ENCODE measurements at places on chromosomes 6 and 20. TPM values are rescaled to one million over a fixed set of nuclear protein-coding genes. Genes with fewer than 3 reads are reported as not detected.

The PSORS1C2 gene
- total RNA-seq = not detected

The SLC2A10 gene
- total RNA-seq = 16.1 TPM

The PRRC2A gene
- total RNA-seq = 157 TPM

The MROH8 gene
- 4.0 TPM for total RNA-seq

The TTLL9 gene
- 8.9 TPM for total RNA-seq

The DTNBP1 gene
- 23.9 TPM for total RNA-seq

The DNAH8 gene
- total RNA-seq = 0.20 TPM

The ANKEF1 gene
- total RNA-seq = 8.4 TPM

The FRMD1 gene
- total RNA-seq = 0.06 TPM

The PNISR gene
- 56.9 TPM for total RNA-seq

The RAMACL gene
- 7.8 TPM for total RNA-seq

The SRSF12 gene
- 4.0 TPM for total RNA-seq

The ZSCAN31 gene
- total RNA-seq = 10.7 TPM

The RPS10 gene
- total RNA-seq = 1,066 TPM

The C20orf202 gene
- total RNA-seq = 0.37 TPM

The MAPK13 gene
- total RNA-seq = 29.9 TPM

The HAO1 gene
- not detected for total RNA-seq

The MICB gene
- 5.3 TPM for total RNA-seq

The OOEP gene
- total RNA-seq = 0.98 TPM
